Occipital lobe (tissue), 3 donors: ENCODE measurements at places on chromosomes 2 and 18. TPM values are rescaled to one million over a fixed set of nuclear protein-coding genes. Genes with fewer than 3 reads are reported as not detected.

DNA sequence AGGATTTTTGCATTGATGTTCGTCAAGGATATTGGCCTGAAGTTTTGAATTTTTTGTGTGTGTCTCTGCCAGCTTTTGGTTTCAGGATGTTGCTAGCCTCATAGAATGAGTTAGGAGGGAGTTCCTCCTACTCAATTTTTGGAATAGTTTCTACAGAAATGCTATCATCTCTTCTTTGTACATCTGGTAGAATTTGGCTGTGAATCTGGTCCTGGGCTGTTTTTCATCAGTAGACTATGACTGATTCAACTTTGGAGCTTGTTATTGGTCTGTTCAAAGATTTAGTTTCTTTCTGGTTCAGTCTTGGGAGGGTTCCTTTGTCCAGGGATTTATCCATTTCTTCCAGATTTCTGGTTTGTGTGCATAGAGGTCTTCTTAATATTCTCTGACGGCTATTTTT lies 166.7 kb downstream of the ST6GAL2 start:
- no peak for DNase-seq

- no peak for DNase-seq
Measured at GRCh38 chr2:71313016-71313766, 18.4 kb upstream of the ZNF638 start.

GRCh38 chr2:138964418-138964817 lies 184.2 kb upstream of the NXPH2 start:
- DNase-seq: no peak

GRCh38 chr2:84486441-84487115 lies 27.5 kb upstream of the SUCLG1 start:
- DNase-seq: no peak

- no peak for DNase-seq
Measured at GRCh38 chr2:59239146-59239545, 998.0 kb upstream of the FANCL start.

DNA sequence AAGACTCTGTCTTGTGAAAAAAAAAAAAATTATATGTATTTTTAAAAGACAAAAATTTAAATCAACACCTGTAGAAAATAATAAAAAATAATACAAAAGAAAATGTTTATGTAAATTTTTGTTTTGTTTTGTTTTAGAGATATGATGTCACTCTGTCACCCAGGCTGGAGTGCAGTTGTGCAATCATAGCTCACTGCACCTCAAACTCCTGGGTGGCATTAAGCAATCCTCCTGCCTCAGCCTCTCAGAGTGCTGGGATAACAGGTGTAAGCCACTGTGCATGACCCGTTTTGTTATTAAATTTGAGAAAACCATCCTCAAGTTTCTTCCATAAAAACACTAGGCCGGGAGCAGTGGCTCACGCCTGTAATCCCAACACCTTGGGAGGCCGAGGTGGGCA lies 56.2 kb upstream of the B3GNT7 start:
- DNase-seq: no peak

DNA sequence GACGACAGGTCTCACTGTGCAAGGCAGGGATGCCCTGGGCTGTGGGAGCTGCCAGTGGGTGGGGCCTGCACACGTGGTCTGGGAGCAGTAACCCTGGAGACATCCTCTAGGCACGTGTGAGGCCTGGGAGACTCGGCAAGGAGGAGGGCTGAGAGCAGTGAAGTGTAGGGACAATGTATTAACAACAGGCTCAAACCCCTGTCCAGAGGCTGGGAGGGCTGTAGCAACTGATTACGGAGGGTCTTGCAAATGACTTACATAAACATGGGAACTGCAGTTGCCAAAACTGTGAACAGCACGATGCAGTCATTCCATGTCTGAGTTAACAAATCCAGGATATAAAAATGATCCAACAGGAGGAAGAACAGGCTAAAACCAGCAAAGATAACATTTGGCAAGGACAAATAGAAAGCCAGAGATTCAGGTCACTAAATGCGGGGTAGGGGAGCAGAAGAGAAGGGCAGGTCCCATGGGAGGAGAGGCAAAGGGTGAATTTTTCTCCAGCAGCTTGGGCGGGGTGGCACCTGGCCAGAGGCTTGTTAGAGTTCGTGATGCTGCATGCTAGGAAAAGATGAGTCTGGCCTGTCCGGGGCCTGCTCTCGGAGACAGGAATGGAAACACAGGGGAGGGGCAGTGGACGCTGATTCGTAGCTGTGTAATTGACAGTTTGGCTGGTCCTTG lies 44.9 kb downstream of the CYP27C1 start:
- DNase-seq: no peak

- no peak for DNase-seq
Measured at GRCh38 chr2:218370410-218371063, 11.5 kb upstream of the SLC11A1 start.

- no peak for DNase-seq
Measured at GRCh38 chr2:172639823-172640222, 83.9 kb downstream of the PDK1 start.

- DNase-seq: no peak
Measured at GRCh38 chr2:10873790-10874437, 37.8 kb upstream of the KCNF1 start.

DNA sequence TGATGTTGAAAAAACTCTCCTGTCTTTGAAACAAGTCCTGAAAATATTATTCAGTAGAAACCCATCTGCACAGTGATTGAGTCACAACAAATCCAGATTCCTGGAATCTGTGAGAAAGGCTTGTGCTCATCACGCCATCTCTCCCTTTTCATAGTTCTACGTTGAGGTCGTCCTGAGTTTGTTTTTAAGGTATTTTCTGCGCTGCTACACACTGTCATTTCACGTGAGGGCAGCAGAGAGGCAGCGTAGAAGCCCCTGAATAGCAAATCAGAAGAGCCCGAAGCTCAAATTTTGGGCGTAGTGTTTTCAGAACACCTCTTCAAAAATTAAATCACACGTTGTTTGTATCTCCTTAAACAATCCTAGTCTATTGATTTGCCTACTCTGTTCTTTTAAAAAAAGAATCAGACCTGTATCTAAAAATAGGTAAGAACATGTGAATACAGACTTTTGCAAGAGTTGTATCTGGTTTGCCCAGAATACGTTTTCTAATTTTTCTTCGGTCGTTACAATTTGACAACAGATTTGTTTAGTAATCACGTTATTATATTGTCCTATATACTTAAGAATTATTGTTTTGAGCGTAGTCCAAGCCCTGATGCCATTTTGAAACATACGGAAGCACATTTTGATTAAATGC lies 61.6 kb upstream of the SLC38A11 start:
- peak; percentile 23 for DNase-seq

DNA sequence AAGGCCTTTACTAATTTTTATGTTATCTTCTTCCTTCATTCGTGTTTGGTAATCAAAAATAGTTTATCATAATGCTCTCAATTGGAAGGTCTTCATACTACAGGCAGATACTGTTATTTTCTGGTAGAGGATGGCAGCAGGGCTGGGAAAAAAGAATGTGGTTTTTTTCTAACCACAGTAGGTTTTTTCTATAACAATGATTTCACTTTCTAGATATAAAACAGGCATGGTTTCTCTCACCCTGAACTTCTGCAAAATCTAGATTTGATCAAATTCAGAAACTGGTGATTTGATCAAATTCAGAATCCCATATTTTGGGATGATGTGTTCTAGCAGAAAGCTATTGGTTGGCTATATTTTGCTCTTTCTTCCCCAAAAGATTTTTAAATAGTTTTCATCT lies 27.6 kb downstream of the BCL11A start:
- no peak for DNase-seq

- DNase-seq: no peak
Measured at GRCh38 chr2:7930800-7931635, 750.8 kb upstream of the ID2 start.

DNA sequence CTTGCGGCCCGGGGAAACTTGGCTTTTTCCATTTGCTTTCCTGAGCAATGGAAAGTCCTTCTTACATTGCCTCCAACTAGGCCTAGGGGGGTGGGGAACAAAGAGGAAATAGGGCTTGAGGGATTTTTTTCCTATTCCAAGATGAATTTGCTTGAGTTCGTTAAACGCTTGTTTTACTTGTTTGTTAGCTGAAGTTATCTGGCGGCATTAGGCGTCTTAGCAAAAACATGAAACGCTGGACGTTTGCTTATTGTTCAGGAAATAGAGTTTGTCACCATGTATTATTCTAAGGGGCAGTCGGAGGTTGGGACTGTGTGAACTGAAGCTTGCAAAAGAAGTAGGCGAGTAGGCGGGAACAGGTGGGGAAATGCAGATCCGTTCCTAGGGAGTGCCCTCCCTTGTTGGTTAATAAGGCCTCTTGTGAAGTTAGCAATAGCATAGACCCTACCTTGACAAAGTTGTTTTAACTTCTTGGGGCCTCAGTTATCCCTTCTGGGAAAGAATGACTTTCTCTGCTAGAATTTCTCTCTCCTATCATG lies 1.9 kb downstream of the CABLES1 start:
- DNase-seq: no peak

Gene MCFD2
- total RNA-seq: 52.9 TPM

Gene SPC25
- 3.4 TPM for total RNA-seq

Gene FAM228A
- 3.9 TPM for total RNA-seq
